ENCODE measurements at places on chromosomes 11 and 22.
A peak's percentile ranks its signal among the peaks of the same experiment; 100 is the strongest.

DNA sequence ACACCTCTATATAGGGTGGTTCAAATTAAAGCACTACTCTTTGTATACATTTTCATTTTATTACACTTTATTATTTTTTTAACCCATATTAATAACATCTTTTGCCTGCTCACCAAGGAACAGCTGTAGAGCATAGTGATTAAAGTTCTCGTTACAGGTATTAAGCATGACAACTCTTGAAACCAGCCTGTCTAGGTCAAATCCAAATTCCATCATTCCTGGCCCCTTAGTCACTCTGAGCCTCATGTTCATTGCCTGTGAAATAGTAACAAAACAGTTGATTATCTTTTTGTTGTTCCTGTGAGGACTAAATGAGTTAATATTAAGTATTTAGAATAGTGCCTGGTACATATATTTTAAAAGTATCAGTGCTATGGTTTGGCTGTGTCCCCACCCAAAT, 334.5 kb downstream of the RAB38 start:
- DNase-seq, result no peak

DNA sequence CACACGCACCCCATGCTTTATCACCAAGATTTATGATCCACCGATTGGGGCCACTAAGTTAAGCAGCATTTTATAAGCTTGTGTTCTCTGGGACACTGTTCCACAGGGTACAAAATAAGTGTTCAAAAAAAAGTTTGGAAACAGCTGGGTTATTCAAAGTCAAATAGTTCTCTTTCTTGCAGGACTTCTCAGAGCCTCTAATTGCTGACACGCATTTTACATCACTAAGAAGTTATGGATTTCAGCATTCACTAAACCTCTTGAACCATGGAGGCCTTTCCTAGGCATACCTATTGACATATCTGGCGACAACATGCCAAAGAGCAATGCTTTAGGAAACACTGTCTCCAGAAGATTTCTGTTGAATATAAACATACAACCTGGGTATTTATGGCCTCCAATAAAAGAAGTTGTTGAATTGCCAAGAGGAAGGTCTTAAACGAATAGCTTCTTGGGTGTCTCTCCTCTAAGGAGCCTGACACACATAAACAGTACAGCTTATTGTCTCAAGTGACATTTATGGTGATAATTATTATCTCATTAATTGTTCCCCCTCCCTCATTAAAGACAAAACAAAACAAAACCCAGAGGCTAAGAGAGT, 147.1 kb upstream of the ARHGAP20 start:
- DNase-seq, result no peak

GRCh38 chr11:66068923-66069714, 953 bp upstream of the PACS1 start:
- peak; percentile 79 for DNase-seq

GRCh38 chr22:21998595-21999247, 16.1 kb upstream of the TOP3B start:
- DNase-seq, result no peak

DNA sequence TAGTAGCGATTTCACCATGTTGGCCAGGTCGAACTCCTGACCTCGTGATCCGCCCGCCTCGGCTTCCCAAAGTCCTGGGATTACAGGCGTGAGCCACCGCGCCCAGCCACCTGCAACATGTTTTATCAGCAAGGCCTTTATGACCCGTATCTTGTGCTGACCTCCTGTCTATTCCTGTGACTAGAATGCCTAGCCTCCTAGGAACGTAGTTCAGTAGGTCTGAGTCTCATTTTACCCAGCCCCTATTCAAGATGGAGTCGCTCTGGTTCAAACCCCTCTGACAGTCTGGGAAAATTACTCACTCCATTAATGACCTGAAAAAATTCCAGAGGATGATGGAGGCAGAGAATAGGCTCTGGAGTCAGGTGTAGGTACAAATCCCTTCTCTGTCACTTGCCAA, 30.0 kb upstream of the CXCR5 start:
- no peak for DNase-seq

DNA sequence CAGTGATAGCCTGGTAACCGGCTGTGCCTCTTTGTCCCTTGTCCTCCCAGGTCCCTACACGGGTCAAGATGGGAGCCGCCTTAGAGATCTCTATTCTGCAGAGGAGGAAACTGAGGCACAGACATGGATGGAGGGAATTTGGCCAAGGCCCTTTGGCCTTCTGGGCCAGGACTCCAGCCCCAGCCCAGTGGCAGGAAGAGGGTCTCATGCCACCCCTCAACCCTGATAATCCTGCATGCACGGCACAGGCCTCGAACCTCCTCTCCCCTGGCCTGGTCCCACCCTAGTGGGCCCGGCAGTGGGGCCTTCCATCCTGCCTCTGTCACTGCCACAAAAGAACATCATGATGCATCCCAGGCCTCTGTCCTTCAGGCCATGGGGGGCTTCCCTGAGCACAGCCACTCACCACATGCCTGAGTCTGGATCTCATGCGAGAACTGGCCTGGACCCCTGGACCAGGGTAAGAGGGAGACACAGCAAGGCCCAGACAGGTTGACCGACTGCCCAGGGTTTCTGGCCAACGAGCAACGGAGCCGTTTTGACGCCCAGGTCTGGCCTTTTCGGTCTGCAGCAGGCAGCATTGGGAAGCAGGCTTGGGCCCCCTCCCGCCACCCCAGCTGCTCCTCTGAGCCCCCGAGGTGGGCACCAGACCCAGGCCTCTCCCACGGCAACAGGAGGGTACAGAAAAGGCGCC, 6.5 kb downstream of the LINC01488 start:
- no peak for DNase-seq

- DNase-seq, result no peak
Measured at GRCh38 chr11:111119751-111120150, 125.8 kb upstream of the POU2AF2 start.

GRCh38 chr11:113840932-113841664, 34.3 kb downstream of the USP28 start:
- no peak for DNase-seq

GRCh38 chr11:93972790-93973189, 48.4 kb upstream of the HEPHL1 start:
- DNase-seq, result no peak

DNA sequence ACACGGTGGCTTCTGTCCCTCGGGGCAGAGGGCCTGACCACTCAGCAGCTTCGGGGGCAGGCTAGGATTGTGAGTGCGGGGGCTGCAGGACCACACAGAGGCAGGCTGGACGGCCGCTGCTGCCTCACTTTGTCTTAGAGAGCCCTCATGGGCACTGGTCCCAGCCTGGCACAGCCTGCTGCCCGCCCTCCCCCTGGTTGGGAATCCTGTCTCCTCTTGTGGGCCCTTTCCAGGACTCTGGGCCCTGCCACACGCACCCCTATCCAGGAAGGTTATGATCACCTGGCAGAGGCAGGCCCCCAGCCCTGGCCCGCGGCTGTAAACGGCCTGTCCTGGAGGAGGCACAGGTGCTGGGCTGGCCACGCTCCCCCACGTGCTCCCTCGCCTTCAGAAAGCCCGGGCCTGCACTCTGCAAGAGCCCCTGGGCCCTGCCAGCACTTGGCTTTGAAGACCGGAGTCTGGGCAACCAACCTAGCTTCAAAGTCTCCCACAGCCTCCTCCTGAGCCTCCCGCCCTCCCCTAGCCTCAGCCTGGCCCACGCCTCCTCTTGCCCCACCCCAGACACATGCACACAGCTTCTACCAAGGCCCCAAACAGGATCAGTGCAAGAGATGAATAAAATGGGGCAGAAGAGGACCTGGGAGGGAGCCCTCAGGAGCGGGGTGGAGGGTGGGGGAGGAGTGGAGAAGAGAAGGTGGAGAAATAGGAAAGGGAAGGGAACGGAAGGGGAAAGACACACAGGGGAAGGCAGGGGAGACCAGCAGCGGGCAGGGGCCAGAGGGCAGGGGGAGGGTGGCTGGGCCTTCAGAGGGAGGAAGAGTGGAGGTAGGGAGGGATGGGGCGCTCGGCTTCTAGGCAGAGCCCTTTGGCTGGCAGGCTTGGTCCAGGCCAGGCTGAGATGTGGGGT, 31.0 kb downstream of the SYT7 start:
- DNase-seq, result peak; percentile 37

DNA sequence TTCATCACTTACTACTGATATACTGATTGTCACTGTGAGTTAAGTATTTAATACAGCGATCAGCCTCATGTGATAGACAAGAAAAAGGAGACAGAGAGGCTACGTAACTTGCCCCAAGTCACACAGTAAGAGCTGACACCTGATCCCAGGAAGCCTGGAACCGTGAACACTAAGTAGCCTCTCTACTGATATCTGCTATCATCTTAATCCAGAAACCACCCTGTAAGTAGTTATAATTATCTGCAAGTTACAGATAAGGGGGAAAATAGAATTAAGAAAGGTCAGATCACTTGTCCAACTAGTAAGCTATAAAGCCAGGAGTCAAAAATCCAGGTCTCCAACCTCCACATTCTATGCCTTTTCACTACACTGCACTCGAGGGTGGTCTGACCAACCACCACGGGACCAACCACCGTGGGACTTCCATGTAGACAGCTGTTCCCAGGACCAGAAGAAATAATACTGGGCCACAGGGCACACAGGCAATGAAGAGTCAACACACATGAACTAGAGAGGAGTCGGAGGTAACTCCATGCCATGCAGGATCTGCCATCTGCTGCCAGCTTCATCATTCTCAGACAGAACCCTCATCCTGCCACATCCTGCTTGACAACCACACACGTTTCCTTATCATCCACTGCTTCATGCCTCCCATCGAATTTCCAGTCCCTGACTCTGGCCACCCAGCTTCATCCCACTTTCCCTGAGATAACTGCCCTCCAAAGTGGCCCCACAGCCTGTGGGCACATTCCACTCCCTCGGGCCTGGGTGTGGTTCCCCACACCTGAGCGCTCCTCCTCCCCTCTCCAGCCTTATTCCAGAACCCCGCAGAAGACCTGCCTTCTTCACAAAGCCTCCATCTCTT, 58.6 kb downstream of the MICAL3 start:
- peak; percentile 37 for DNase-seq

DNA sequence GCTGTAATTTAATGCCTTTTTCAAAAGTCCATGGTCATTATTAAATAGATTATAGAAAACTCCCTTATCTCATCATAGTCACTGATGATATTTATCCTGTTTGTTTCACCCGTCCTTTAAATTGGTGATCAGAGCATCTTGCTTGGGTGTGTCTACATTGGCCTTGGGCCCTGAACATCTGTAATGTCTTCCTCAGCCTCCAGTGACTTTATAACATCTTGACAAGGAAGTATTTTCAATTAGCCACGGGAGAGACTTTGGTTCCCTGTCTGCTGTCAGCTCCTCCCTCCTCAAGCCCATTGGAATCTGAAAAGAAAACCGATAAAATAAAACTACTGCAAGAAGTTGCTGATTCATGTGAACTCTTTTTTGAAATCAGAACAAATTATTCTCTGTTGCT, 116.9 kb upstream of the TTC12 start:
- DNase-seq, result no peak

GRCh38 chr11:129412494-129412893, 36.8 kb downstream of the BARX2 start:
- DNase-seq, result no peak

GRCh38 chr11:23859087-23859486, 637.8 kb upstream of the LUZP2 start:
- DNase-seq, result no peak

GRCh38 chr11:12797996-12798395, 123.8 kb downstream of the TEAD1 start:
- DNase-seq, result no peak

DNA sequence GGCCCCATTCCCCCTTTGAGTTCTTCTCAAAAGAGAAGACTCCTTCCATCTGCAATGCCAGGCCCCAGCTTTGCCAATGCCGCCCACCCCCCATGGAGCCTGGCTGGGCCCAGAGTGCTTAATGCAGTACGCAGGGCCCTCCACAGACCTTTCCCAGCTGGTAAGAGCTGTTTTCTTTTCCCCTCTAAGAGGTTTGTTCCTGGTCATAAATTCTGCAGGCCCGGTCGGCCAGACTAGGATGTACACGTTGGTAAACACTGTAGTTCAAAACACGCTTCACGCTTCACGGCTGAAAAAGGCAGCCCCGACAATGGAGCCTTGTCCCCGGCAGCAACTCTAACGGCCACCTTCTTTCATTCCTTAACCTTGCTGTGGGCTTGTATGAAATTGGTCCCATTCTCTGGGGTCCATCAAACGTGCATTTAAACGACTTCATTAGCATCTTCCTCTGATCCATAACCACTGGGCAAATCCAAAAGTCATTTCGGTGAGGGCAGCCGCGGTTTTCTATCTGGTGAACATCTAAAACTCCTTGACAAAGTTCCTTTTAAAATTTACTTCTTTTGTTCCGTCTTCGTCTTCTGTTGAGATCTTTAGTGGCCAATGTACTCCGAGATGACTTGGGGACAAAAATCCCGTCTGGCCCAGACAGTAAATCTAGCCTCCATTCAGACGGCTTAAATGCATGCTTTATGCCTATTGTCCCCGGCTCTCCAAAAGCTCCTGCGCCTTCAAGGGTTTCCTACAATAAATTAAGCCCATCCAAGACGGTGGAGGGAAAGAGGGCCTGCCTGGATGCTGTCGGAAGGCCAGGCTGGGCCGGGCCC, 60.0 kb upstream of the MYEOV start:
- no peak for DNase-seq

- no peak for DNase-seq
Measured at GRCh38 chr22:48717883-48718817, 1109.5 kb downstream of the BRD1 start.

- no peak for DNase-seq
Measured at GRCh38 chr11:77558380-77558779, 31.4 kb upstream of the AQP11 start.

DNA sequence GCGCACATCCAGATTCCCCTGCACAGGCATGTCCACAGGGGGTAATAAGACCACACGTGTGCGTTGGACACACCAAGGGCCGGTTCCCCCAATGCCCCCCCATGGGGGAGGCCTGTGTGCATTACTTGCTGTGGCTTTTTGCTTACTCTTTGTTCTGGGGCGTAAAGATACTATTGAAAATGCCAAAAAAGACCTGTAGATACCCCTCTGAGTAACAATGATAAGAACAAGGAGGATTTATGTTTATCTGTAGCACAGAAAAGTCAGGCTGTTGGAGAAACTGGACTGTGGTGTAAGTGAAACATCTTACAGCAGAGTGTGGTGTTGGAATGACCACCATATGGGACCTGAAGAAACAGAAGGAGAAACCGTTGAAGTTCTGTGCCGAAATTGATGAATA, 103.2 kb downstream of the TBC1D22A start:
- DNase-seq, result no peak

DNA sequence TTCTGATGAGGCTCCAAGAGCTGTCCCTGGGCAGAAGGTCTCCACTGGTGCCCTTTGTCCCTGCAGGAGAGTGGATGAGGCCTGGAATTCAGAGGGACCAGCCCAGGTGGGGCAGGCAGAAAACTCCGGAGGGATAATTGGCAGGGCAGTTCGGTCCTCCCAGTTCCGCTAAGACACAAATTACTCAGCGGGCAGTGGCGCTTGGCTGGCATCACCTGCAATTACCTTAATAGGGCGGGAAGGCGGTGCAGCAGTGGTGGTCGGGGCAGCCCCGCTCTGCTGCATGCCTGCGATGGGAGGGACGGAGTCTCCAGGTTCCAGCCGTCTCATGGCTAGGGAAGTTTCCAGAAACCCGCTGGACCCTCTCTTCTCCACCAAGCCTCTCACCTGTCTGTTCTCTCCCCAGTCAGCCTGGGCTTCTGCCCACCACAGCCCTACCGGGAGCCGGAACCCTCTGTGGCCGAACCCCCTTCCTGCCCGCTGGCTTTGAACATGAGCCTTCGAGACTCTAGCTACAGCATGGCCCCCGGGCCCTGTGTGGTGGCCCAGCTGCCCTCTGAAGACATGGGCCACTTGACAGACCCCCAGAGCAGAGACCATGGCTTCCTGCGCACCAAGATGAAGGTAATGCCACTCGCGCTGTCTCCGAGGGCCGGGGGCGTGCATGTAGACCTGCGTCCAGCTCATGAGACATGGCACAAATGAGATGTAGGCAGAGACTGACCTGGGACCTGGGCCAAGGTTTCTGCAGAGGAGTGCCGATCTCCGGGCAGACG, 7.0 kb downstream of the OVOL1 start:
- peak; percentile 46 for DNase-seq

- peak; percentile 86 for DNase-seq
Measured at GRCh38 chr22:35313311-35314121, 13.8 kb downstream of the TOM1 start.

All from thyroid gland (tissue), 4 donors.